ENCODE measurements at places on chromosomes 16 and 17. TPM values are rescaled to one million over a fixed set of nuclear protein-coding genes. Genes with fewer than 3 reads are reported as not detected.

- no peaks in the 10 kb centered on the region for H3K36me3 ChIP-seq
- H3K27ac ChIP-seq: no peak overlapping the region
- DNase-seq: no peak
- H3K4me3 ChIP-seq: no peak overlapping the region
- H3K27me3 ChIP-seq: no peaks in the 10 kb centered on the region
These were observed 75.9 kb upstream of the PMFBP1 start for GRCh38 chr16:72247821-72248253.

GRCh38 chr16:15636392-15636873 is 6.5 kb downstream of the MARF1 start:
- peak overlapping the region; percentile 93 for H3K4me3 ChIP-seq
- H3K36me3 ChIP-seq: peaks cover 22% of the 10 kb centered on the region
- no peak for DNase-seq
- H3K27ac ChIP-seq: peak overlapping the region; percentile 100
- no peaks in the 10 kb centered on the region for H3K27me3 ChIP-seq
- H3K4me1 ChIP-seq: peaks cover 72% of the 10 kb centered on the region

DNA sequence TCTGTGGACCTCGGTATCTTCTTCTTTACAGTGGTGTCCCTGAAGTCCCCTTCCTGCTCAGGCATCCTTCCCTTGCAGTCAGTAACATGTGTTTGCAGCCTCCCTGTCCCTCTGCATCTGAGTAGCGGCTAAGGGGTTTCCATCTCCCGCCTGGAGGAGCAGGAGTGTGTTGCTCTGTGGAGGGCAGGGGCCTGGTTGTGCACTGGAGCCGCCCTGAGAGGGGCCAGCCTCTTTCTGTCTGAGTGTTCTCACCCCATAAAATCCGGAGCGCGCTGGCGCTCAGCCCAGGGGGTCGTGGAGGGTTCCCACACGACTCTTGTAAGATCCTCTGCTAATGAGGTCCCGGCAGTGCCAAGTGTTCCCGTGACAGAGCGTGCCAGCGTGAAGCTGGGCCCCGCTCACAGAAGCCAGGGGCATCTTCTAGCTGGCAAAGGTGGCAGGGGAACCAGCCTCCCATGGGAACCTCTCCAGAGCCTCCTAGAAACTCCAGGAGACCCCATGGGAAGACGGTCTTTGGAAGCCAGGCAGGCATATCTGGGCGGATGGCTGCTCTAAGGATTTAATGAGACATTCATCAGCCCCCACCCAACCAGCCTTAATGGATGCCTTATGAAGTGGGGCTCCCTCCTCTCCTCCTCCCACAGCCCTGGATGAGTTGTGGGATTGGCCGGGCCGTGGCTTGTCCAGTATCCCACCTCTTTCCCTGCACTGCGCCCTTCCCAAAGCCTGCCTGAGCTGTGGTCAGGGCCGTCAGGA is 91.4 kb upstream of the GSE1 start:
- peaks cover 3% of the 10 kb centered on the region for H3K36me3 ChIP-seq
- no peak overlapping the region for H3K27ac ChIP-seq
- H3K27me3 ChIP-seq: no peaks in the 10 kb centered on the region
- H3K4me1 ChIP-seq: no peaks in the 10 kb centered on the region
- DNase-seq: no peak

- H3K27ac ChIP-seq: no peak overlapping the region
- DNase-seq: no peak
- H3K36me3 ChIP-seq: no peaks in the 10 kb centered on the region
These were observed 92.2 kb downstream of the TUBD1 start for GRCh38 chr17:59800530-59800942.

- H3K36me3 ChIP-seq: no peaks in the 10 kb centered on the region
- no peak for DNase-seq
- H3K4me3 ChIP-seq: no peak overlapping the region
These were observed 464 bp downstream of the HOXB1 start for GRCh38 chr17:48530208-48530886.

DNA sequence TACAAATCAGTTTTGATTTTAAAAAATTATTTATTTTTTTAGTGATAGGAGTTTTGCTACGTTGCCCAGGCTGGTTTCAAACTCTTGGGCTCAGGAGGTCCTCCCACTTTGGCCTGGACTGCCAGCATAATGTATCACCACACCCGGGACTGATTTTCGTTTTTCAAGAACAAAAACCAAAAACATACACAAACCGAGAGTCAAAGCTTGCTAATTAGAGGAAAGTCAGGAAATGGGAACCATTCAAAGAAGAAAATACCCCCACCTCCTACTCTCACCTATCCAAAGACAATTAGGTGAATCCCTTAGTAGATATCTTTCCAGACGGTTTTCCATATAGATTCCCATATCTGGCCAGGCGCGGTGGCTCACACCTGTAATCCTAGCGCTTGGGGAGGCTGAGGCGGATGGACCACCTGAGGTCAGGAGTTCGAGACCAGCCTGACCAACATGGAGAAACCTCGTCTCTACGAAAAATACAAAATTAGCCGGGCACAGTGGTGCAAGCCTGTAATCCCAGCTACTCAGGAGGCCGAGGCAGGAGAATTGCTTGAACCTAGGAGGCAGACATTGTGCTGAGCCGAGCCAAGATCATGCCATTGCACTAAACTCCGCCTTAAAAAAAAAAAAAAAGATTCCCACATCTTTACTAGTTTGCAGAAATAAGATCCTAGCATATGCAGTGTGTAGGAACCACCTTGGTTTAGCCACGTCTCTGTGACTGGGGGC is 883 bp upstream of the SPN start:
- DNase-seq: no peak
- H3K4me3 ChIP-seq: peak overlapping the region; percentile 92
- H3K27me3 ChIP-seq: no peaks in the 10 kb centered on the region
- H3K36me3 ChIP-seq: peaks cover 15% of the 10 kb centered on the region
- H3K27ac ChIP-seq: peak overlapping the region; percentile 76

DNA sequence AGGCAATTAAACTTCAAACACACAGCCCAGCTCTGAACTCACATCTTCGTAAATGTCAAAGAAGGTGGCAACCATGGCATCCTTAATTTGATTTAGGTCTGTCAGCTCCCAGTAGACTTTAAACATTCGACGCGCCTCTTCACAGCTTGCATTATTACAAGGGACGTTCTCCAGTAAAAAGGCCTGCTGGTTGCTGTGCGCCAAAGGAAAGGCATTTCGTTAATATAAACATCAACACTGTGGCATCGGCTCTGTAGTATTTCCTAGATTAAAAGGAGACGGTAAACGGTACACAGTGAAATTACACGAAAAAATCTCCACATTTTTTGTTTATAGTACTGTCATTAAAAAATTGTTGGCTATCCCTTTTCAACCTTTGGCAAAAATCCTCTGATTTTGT is 116.8 kb upstream of the NETO2 start:
- H3K4me3 ChIP-seq: no peak overlapping the region
- H3K27ac ChIP-seq: no peak overlapping the region
- no peaks in the 10 kb centered on the region for H3K27me3 ChIP-seq
- H3K4me1 ChIP-seq: no peaks in the 10 kb centered on the region
- H3K36me3 ChIP-seq: peaks cover 2% of the 10 kb centered on the region

- H3K4me3 ChIP-seq: no peak overlapping the region
- H3K27me3 ChIP-seq: no peaks in the 10 kb centered on the region
- no peak overlapping the region for H3K27ac ChIP-seq
- peaks cover 11% of the 10 kb centered on the region for H3K4me1 ChIP-seq
These were observed 8.0 kb downstream of the OSBPL7 start for GRCh38 chr17:47813512-47814031.

The KCNH4 gene
- total RNA-seq: 0.26 TPM

The KCNJ18 gene
- total RNA-seq: not detected

The CCL7 gene
- not detected for total RNA-seq

Data from activated T-cell treated with anti-CD3 and anti-CD28 coated beads, Interleukin-2, amount 50 U/mL, for 72 hours (primary cell).